ENCODE measurements at places on chromosomes 6 and 20.
A peak's percentile ranks its signal among the peaks of the same experiment; 100 is the strongest.

GRCh38 chr20:37316116-37316774, 26.8 kb downstream of the MANBAL start:
- peak; percentile 80 for DNase-seq

- DNase-seq = peak; percentile 19
Observed at GRCh38 chr6:154782193-154782592, 49.0 kb downstream of the SCAF8 start.

GRCh38 chr6:156310701-156311100, 466.5 kb upstream of the ARID1B start:
- no peak for DNase-seq

DNA sequence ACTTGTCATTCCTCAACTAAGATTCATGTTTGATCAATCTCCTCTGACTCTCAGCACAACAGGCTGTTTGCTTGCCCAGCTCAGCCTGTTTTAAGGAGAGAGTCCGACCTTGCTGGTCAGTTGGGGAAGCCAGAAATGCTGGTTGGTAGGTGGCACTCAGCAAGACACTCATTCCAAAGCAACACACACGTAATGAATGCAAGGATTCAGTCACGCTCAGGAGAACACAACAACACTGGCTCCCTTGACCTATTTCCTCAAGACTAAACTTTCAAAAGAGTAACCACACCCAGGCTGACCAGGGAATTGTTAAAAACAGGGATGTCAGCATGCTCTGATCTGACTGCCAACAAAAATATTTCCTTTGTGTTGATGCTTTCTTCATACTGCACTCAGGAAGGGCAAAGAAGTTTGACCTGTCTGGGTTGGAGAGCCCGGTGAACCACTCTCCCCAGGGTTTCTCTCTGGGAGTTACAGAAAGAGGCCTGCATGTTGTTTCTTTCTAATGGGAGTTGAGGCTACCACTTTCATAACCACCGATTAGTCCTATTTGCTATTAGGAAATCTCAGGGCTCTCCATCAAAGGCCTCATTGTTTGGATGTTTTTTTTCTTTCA, 25.6 kb upstream of the PREP start:
- no peak for DNase-seq

DNA sequence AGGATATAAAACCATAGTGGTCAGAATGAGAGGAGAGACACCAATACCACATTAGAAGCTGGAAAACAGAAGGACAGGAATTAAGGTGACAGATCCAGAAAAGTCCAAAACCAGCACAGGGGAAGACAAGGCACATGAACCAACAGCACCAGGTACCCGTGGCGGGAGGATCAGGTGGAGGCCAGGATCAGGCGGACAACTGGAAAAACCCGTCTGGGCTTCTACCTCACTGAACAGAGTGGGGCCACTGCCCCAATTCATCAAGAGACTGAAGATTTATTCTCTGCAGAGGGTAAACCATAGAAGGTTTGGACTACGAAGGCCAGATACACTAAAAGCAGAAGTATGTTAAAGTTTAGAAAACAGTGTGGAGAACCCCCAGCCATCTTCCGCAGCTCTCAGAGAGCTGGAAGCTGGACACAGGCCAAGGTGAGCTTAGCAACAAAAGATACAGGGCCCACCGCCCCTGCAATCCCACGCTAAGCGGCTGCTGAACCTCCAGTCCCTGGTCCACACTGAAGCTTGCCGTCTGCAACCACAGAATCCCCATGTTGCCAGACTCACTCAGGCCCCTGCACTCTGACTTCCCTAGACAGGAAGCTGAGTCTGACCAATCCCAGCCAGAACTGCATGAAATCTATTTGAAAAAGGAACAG, 29.9 kb downstream of the ABHD12 start:
- peak; percentile 34 for DNase-seq

GRCh38 chr20:1648101-1648500, 9.5 kb downstream of the SIRPG start:
- no peak for DNase-seq

Measured in inflammatory macrophage treated with lipopolysaccharide for 1 hour (primary cell).